ENCODE measurements at places on chromosomes 7 and 10. TPM values are rescaled to one million over a fixed set of nuclear protein-coding genes. Genes with fewer than 3 reads are reported as not detected.
A peak's percentile ranks its signal among the peaks of the same experiment; 100 is the strongest.

LMTK2 gene
- 10.2 TPM for total RNA-seq

MRPS24 gene
- total RNA-seq: 91.3 TPM

ANKRD30A gene
- not detected for total RNA-seq

CYP3A7 gene
- total RNA-seq: not detected

MACROH2A2 gene
- total RNA-seq: 6.2 TPM

HMX2 gene
- not detected for total RNA-seq

LRRN3 gene
- 204 TPM for total RNA-seq

CRTAC1 gene
- total RNA-seq: not detected

FFAR4 gene
- not detected for total RNA-seq

- H3K36me3 ChIP-seq: no peaks in the 10 kb centered on the region
- H3K4me1 ChIP-seq: no peaks in the 10 kb centered on the region
- no peak for DNase-seq
- H3K4me3 ChIP-seq: no peak overlapping the region
Observed at GRCh38 chr10:121526801-121527221, 71.4 kb downstream of the FGFR2 start.

DNA sequence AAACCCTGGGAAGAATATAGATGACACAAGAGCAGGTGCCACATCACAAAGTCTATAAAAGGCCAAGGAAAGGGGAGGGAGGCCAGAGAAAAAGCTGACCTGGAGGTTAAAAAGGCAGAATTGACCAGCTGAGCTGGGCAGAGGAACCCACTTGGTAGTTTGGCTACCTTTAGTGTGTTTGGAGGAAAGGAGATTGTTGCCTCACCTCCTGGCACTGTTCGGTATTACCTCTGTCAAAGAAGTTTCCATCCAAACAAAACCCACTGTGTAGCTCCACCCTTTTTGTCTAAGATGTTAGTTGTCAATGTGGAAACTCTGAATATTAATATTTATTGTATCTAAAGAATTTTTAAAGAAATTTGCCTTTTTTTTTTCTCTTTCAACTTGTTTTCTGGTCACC lies 23.4 kb downstream of the ENTPD7 start:
- H3K4me3 ChIP-seq: no peak overlapping the region
- H3K27me3 ChIP-seq: no peaks in the 10 kb centered on the region
- no peak overlapping the region for H3K27ac ChIP-seq
- DNase-seq: no peak
- H3K4me1 ChIP-seq: peaks cover 12% of the 10 kb centered on the region
- peaks cover 9% of the 10 kb centered on the region for H3K36me3 ChIP-seq

GRCh38 chr7:145104400-145104799 lies 268.5 kb upstream of the TPK1 start:
- no peaks in the 10 kb centered on the region for H3K4me1 ChIP-seq
- no peak overlapping the region for H3K4me3 ChIP-seq
- H3K27me3 ChIP-seq: no peaks in the 10 kb centered on the region
- no peak for DNase-seq
- H3K36me3 ChIP-seq: no peaks in the 10 kb centered on the region

DNA sequence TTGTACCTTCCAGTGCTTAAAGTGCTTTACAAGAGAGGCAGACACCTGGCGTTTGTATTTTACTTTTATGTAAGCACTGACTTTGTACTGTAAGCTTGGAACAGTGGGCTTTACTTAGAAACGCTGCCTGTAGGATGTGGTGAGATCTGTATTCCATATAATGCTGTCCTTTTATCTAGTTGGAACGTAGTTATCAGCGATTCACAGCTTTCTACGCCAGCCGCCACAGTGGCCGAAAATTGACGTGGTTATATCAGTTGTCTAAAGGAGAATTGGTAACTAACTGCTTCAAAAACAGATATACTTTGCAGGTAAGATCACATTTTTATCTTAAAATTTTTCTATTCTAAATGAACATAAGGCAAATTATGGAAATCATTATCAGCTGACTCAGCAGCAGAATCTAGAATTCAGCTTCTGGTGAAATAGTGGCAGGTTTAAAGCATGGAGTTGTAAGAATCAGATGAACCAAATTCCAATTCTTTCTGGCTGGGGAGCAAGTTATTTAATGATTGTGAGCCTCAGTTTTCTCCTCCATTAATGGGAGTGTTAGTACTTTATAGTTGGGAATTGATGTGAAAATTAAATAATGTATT lies 91.5 kb downstream of the CUL1 start:
- peaks cover 4% of the 10 kb centered on the region for H3K4me1 ChIP-seq
- DNase-seq: no peak
- H3K36me3 ChIP-seq: peaks cover 76% of the 10 kb centered on the region
- no peak overlapping the region for H3K27ac ChIP-seq
- no peaks in the 10 kb centered on the region for H3K27me3 ChIP-seq
- no peak overlapping the region for H3K4me3 ChIP-seq

- H3K4me3 ChIP-seq: no peak overlapping the region
- no peak for DNase-seq
- H3K36me3 ChIP-seq: no peaks in the 10 kb centered on the region
- no peak overlapping the region for H3K27ac ChIP-seq
Observed at GRCh38 chr10:30357075-30357801, 8.2 kb upstream of the MTPAP start.

GRCh38 chr7:92158660-92159575 lies 20.0 kb downstream of the LRRD1 start:
- H3K36me3 ChIP-seq: no peaks in the 10 kb centered on the region
- peaks cover 5% of the 10 kb centered on the region for H3K4me1 ChIP-seq

- no peaks in the 10 kb centered on the region for H3K36me3 ChIP-seq
- H3K27me3 ChIP-seq: peaks cover 19% of the 10 kb centered on the region
- no peaks in the 10 kb centered on the region for H3K4me1 ChIP-seq
- H3K4me3 ChIP-seq: no peak overlapping the region
- DNase-seq: no peak
- no peak overlapping the region for H3K27ac ChIP-seq
Observed at GRCh38 chr7:30213637-30214036, 70.8 kb upstream of the ZNRF2 start.

- DNase-seq: no peak
- H3K4me1 ChIP-seq: peaks cover 25% of the 10 kb centered on the region
- H3K4me3 ChIP-seq: no peak overlapping the region
- no peak overlapping the region for H3K27ac ChIP-seq
- H3K27me3 ChIP-seq: no peaks in the 10 kb centered on the region
- H3K36me3 ChIP-seq: peaks cover 2% of the 10 kb centered on the region
Observed at GRCh38 chr7:139696552-139696951, 81.2 kb downstream of the HIPK2 start.

GRCh38 chr7:22676385-22676784 lies 50.6 kb upstream of the IL6 start:
- H3K4me1 ChIP-seq: peaks cover 92% of the 10 kb centered on the region
- H3K36me3 ChIP-seq: peaks cover 29% of the 10 kb centered on the region
- no peak for DNase-seq
- no peaks in the 10 kb centered on the region for H3K27me3 ChIP-seq
- H3K27ac ChIP-seq: peak overlapping the region; percentile 88

DNA sequence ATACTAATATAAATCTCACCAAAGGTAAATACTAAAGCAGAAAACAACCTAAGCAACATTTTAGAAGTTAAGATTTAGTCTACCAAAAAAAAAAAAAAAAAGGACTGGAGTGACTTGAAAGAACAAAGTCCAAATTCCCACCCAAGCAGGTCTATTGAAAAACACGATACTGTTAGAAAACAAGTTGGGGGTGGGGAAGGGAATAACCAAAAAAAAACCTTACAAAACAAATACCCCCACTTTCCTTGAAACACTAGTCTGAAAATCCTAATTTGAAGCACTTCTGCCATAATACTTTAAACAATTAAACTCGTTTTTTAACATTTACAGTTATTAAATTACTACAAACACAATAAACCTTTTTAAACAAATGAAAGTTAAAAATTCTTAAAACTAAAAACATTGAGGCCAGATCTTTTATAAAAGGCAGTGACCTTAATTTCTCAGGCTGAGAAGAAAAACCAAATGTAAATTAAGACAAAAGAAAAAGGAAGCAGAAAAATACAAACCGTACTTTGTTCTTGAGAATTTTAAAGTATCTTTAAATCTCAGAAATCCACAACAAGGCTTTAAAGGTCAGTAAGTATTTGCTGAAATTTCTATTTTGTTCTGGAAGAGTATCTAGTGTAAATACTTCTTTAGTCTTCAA lies 135.1 kb downstream of the NRBF2 start:
- H3K27me3 ChIP-seq: no peaks in the 10 kb centered on the region
- H3K4me1 ChIP-seq: peaks cover 12% of the 10 kb centered on the region
- H3K4me3 ChIP-seq: peak overlapping the region; percentile 97
- peak overlapping the region; percentile 99 for H3K27ac ChIP-seq
- peaks cover 9% of the 10 kb centered on the region for H3K36me3 ChIP-seq
- DNase-seq: no peak

DNA sequence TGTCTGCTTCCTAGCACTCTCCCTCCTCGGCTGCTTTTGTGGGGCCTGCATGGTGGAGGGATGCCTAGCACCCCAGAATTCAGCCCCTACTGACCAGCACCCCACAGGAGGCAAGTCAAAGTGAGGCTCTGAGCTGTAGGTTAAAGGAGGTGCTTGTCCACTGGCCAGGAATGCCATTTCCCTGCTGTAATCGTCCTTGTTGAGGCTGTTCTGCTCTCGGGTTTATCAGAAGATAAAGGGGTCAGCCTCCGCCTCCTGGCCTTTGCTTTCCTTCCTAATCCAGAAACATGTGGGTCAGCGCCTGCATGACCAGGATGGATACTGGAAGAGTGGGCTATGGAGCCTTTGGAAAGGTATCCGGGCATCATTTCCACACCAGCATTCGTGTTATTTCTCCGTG lies 98.9 kb downstream of the MKI67 start:
- H3K4me1 ChIP-seq: peaks cover 19% of the 10 kb centered on the region
- H3K27me3 ChIP-seq: no peaks in the 10 kb centered on the region
- H3K4me3 ChIP-seq: no peak overlapping the region
- H3K36me3 ChIP-seq: no peaks in the 10 kb centered on the region

DNA sequence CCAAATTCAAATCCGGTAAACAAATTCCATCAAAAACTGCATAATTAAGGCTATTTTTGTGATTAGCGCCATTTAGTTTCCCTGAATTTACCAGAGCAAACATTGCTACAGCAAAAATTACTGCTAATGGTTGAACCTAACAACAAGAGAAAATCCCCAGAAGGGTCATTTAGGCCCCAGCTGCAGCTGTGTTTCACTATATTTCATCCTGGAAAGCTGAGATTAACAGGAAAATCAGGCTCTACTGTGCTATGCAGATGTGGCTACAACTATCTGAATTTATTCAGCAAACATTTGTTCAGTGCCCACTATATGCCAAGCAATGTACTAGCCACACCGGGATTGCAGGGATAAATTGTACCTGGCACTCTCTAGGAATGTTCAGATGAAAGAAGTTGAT lies 104.0 kb downstream of the PON1 start:
- H3K36me3 ChIP-seq: no peaks in the 10 kb centered on the region
- H3K27ac ChIP-seq: no peak overlapping the region
- DNase-seq: no peak
- no peaks in the 10 kb centered on the region for H3K4me1 ChIP-seq
- H3K4me3 ChIP-seq: no peak overlapping the region
- H3K27me3 ChIP-seq: no peaks in the 10 kb centered on the region

Measured in activated CD8-positive, alpha-beta T cell treated with anti-CD3 and anti-CD28 coated beads, Interleukin-2, amount 10 ng/mL, durations not matched to agents 7 days and 5 days (primary cell).